GM12878 (cell line): ENCODE measurements at places on chromosomes 2 and 18. TPM values are rescaled to one million over a fixed set of nuclear protein-coding genes. Genes with fewer than 3 reads are reported as not detected.

PROKR1 gene
- not detected in 2 replicates for polyA plus RNA-seq

ABCB6 gene
- polyA plus RNA-seq: 19.3 and 22.1 TPM in 2 replicates

MEIS1 gene
- 0.12 TPM in 1 of 2 replicates, not detected in the other for polyA plus RNA-seq

HOXD9 gene
- not detected in 2 replicates for polyA plus RNA-seq

COL4A4 gene
- polyA plus RNA-seq: 1.9 and 2.7 TPM in 2 replicates
